Cardiac muscle cell (in vitro differentiated cells and primary cell): ENCODE measurements at places on chromosomes 1 and 21.
A peak's percentile ranks its signal among the peaks of the same experiment; 100 is the strongest.

DNA sequence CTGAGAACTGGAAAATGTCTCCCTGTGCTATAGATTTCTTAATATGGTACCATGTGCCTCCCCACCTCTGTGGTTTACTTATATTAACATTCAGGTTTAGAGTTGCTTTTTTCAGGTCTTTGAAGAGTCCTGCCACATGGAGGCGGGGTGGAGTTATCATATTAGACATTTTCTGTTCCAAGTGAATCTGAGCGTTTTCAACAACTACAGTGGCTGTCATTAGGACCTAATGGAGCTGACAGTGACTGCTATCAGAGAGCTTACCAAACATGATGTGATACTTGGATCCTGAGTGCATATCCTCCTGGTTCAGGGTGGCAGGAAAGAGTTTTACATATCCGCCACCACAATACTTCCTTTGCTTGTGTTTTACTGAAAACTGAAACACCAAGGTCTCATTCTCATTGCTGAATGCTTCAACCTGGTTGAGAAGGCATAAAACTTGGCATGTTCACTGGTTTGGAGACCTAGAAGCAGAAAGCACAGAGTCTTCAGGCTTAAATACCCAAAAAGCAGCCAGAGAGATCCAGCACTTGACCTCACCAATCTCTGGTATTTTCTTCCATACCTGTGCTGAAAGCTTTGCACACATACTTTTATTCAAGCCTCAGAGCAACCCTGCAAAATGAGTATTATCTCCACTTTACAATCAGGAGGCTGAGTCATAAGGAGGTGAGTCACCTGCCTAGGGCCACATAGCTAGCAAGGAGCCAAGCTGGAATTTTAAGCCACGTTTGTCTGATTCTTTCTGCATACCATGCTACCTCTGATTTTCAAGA is 47.4 kb upstream of the OSBPL9 start:
- DNase-seq, result peak; percentile 46

GRCh38 chr1:153649863-153650235 is 8.7 kb upstream of the SNAPIN start:
- no peak for DNase-seq

- DNase-seq, result no peak
These were observed 56.3 kb downstream of the UMODL1 start for GRCh38 chr21:42127164-42128150.

- peak; percentile 33 for DNase-seq
These were observed 45.3 kb upstream of the CTBS start for GRCh38 chr1:84619383-84620102.

GRCh38 chr1:119646521-119647227 is 1.4 kb downstream of the ZNF697 start:
- DNase-seq, result no peak

DNA sequence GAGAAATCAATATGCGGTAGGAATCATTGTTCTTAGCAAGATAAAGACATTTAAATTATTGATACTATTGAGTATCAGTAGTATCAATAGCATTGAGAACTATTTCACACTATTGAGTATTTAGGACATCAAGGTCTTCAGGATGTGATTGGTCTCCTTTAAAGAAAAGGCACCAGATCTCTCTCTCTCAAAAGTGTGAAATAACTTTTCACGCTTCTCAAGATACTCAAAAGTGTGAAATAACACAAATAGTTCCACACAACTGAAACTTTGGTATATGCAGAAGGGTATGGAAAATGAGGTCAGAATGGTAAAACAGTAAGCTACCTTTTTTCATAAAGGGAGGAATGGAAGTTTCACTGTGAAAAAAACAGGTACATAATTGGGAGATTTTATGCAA is 6.7 kb upstream of the PYHIN1 start:
- DNase-seq, result no peak

- no peak for DNase-seq
These were observed 33.1 kb downstream of the PRDM2 start for GRCh38 chr1:13732971-13733667.

GRCh38 chr1:247843411-247843810 is 1.7 kb upstream of the OR11L1 start:
- no peak for DNase-seq

- DNase-seq, result peak; percentile 62
These were observed 191.5 kb downstream of the SDCCAG8 start for GRCh38 chr1:243447347-243447746.

DNA sequence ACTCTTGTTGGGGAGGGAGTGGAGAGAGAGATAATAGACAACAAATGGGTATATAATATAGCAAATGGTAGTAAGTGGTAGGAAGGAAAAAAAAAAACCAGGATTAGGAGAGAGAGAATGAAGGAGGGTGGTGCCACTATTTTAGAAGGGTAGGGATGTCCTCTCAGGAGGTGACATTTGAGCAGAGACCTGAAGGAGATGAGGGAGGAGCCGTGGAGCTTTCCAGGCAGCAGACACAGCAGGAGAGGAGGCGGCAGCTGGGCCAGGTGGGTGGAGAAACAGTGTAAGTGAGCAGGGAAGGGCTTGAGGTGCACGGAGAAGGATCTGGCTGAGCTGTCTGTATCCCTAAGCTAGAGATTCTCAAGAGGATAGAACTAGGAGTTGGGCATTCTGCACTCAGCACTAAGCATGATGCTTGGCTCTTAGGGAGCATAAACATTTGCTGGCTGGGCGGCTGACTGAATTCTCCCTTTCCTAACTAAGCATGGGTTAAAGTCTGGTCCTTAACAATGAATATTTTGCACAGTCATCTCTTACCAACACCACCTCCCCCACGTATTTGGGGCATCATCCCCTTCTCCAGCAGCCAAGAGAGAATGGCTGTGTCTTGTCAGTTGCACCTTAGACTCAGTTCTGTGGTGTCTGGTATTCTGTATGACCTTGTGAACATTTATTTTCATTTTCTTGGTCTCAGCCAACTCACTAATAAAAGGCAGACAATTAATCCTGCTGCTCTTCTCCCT is 27.6 kb upstream of the SARS1 start:
- DNase-seq, result no peak

DNA sequence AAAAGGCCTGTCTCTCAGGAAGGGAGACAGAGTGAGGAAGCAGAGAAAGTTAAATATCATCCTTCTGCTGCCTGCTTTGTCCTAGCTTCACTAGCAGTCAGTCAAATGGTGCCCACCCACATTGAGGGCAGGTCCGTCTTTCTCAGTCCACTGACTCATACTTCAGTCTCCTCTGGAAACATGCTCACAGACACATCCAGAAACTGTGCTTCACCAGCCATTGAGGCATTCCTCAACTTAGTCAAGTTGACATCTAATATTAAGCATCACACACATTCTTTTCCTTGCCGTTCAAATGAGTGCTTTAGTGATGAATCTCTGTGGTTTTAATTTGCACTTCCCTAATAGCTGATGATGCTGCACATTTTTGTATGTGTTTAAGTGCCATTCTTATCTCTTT is 777.8 kb upstream of the PRMT6 start:
- DNase-seq, result no peak

DNA sequence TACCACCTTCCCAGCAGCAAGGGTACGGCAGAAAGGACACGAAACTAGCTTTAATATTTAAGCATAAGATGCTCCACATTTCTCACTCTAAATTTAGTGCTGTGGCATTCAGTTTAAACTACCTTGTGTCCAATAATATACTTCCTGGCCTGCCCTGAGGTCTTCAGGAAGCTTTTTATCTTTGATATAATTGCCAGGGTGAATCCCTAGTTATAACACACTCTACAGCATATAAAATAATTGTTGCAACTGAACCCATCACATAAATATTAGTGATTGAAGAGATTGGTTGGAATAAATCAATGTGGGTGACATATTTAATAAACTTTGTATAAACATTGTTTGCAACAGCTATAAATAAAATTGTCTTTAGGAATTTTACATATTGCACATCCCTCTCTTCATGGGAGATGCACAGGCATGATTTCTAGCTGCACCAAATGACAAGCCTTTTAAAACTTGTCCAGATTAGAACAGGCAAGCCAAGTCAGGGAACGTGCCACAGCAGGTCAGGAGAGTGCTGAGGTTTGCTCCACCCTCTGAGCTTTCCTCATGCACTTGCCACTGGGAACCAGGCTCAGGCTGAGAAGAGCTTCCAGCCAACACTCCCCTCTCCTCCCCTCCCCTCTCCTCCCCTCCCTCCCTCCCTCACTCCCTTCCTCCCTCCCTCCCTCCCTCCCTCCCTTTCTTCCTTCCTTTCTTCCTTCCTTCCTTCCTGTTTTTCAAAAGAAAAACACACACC is 623.2 kb upstream of the PKN2 start:
- peak; percentile 11 for DNase-seq

DNA sequence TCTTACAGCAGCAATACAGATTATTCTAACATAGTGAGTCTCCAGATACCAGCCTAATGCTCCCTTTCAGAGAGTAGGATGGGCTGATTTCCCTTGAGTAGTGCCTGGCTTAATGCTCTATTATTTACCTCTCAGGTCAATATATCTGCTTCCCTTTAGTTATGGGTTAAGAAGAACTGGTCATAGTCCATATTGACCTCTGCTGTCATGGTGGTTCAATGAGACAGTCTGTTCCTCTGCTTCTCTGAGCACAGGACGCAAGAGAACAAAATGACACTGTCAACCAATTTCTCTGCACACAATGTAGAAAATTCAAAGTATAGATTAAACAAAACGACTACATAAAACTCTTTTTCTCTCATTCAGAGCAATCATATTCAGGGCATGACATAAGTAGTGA is 2.9 kb downstream of the MRAP start:
- DNase-seq, result no peak

GRCh38 chr1:150165622-150166612 is 16.2 kb downstream of the PLEKHO1 start:
- peak; percentile 74 for DNase-seq

DNA sequence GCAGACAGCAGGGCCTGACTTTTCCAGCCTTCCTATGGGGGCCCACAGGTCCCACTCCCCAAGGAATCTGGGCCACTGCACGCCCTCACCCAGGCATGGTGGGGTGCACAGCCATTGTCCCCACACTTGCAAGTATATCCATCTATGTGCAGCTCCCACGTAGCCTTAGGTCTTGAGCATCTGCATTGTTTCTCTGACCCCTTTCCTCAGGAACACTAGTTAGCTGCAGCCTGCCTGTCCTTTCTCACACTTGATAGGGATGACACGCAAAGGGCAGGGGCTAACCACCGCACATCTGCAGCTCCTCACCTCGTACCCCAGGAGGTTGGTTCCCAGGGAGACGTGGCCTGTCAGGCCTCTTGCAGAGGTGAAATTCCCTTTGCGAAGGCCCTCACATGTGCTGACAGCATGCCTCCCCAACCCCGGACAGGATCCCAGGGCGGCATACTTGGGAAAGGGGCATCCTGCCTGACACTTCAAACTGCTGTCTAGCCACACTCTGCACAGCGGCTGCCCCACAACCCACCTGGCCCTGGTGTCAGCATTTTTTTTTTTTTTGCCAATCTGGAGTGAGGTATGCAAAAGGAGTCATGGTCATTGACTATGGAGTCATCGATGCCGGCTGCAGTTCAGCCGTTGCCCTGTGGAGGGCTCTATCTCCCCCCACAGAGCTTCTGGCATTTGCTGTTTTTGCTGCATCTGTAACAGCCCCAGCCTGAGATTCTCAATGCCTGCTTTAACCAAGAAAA is 5.0 kb downstream of the JMJD4 start:
- peak; percentile 38 for DNase-seq

DNA sequence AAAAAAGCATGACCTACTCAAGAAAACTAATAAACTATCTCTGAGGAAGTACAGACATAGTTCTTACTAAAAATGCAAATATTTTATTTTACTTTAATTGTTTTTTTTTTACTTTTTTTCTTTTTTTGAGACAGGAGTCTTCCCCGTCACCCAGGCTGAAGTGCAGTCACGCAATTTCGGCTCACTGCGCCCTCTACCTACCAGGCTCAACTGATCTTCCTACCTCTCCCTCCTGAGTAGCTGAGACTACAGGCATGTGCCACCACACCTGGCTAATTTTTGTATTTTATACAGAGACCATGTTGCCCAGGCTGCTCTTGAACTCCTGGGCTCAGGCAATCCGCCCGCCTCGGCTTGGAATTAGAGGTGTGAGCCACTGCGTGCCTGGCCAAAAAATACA is 1263.1 kb downstream of the KCNT2 start:
- DNase-seq, result no peak

DNA sequence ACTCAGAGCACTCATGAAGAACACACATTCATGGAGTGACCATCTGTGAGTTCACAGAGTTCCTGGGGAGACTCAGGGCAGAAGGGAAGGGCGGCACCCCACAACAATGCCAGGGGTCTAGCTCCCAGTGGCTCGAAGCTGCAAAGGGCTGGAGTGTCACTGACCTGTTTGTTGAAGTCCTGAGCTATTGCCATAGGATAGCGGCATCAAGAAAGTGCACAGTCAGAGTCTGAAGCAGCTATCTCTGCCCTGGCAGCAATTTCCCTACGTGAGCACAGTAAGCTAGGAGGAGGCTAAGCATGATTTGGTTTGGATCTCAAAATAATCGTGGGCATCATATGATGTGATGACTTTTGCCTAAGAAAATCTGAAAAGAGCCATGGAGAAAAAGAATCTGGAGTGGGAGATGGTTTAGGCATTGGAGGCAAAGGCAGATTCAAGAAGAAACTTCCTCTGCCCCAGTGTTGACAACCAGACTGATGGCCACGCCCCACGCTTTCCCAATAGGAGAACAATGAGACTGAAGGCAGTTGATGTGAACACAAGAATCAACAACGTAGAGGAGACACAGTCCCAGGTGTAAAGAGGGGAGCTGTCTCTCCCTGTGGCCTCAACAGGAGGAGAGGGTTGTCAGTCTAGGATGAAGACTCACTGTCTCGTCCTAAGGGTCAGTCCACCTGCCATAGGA is 100.0 kb upstream of the SLC25A33 start:
- DNase-seq, result no peak

DNA sequence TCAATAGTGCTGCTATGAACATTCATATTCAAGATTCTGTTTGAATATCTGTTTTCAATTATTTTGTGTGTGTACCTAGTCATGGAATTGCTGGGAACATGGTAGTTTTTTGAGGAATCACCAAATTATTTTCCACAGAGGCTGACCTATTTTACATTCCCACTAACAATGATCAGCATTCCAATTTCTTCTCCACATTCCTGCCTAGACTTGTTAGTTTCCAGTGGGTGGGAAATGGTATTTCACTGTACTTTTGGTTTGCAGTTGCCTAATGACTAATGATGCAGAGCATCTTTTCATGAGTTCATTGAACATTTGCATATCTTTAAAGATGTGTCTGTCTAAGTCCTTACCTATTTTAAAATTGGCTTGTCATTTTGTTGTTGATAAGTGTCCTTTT is 1182.6 kb upstream of the B3GALT2 start:
- DNase-seq, result no peak

- no peak for DNase-seq
These were observed 41.3 kb upstream of the SLC19A2 start for GRCh38 chr1:169527001-169527400.
